T47D (cell line): ENCODE measurements at places on chromosomes 7 and 10.
A peak's percentile ranks its signal among the peaks of the same experiment; 100 is the strongest.

DNA sequence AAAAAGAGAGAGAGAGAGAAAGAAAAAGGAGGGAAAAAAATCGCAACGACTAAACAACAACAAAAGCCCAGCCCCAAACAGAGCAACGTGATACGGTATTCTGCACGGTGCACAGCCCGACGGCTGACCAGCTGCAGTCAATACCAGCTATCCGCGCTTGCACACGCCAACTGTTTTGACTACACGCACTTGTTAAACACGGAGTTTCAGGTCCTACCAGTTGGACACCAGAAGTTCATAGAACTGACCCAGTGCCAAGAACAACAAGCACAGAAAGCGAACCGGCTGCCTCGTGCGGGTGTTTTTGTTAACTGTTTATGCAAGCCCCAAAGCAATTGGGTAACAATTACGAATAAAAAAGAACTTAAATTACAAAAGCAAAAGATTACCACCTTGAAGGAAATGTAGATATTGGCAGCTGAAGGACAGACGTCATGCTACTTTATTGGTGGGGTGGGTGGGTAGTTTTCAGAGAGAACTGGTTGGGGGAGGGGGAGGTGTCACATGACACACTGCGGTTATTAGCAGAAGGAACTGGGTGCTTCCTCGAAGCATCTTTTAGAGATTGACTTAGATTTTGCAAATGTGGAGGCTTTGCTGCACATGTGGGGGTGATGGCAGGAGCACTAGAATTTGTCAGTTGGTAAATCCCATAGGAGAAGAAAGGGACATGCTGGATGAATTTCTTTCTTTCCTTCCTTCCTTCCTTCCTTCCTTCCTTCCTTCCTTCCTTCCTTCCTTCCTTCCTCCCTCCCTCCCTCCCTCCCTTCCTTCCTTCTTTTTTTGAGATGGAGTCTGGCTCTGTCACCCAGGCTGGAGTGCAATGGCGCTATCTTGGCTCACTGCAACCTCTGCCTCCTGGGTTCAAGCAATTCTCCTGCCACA lies 110.6 kb upstream of the EFCAB10 start:
- peak; percentile 94 for DNase-seq

- DNase-seq = no peak
Observed at GRCh38 chr7:28682801-28683200, 270.5 kb downstream of the CREB5 start.

- DNase-seq = no peak
Observed at GRCh38 chr10:103921248-103921647, 3.3 kb upstream of the STN1 start.

- DNase-seq = no peak
Observed at GRCh38 chr10:5775685-5776084, 37.5 kb downstream of the GDI2 start.

GRCh38 chr7:90708841-90709317 lies 112.8 kb downstream of the CDK14 start:
- DNase-seq = peak; percentile 46
